ENCODE measurements at places on chromosomes 2 and 18.

GRCh38 chr18:48806551-48807261, 144.1 kb downstream of the SMAD7 start:
- DNase-seq = no peak

- no peak for DNase-seq
Measured at GRCh38 chr2:144459937-144460336, 60.0 kb downstream of the ZEB2 start.

DNA sequence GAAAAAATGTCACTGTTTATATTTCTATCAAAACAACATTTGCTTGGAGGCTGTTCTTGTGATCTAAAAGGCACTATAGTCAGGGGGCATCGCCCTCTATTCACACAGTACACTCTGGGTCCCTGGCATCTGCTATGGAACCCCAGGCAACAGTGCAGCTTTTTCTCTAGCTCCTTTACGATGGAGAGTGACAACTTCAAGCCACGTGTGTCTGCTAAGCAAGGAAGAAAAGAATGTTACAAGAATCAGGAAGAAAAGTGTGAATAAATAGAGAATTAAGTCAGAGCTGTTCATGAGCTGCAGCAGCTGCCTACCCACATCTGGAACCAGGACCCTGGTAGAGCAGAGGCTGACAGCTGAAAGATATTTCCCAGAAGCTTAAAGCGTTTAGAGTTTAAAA, 11.2 kb downstream of the RND3 start:
- DNase-seq = no peak

DNA sequence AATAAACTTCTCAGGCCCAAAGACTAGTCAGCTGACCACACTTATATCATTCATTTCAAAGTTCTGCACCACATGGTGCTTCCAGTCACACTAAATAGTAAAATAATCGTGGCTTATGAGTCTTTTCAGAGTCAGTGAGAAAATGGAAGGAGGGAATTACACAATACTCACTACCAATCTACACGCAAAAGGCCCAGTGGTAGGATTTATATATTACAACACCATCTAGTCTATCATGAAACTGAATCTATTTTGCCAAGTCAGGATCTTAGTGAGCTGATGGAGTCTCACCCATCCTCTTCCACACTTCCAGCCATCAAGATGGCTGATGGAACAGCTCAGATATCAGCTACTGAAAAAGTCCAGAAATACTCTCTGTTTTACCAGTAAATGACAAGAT, 21.9 kb downstream of the INO80D start:
- DNase-seq = no peak

DNA sequence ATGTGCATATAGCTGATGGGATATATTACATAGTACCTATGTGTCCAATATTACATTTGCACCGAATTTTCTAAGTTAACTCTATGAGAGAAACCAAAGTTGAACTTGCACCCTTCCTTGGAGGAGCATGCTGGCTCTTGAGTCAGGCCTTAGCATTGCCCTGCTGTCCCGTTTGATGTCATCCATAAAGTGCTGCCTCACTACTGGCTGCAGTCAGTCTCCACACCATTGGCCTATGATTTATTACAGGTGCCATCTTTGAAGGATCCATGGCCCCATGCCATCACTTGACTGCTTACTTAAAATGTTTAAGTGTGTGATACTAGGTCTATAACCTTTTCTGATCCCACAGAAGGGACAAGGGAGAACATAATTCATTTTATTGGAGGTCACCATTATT, 249.3 kb upstream of the RBBP8 start:
- no peak for DNase-seq

DNA sequence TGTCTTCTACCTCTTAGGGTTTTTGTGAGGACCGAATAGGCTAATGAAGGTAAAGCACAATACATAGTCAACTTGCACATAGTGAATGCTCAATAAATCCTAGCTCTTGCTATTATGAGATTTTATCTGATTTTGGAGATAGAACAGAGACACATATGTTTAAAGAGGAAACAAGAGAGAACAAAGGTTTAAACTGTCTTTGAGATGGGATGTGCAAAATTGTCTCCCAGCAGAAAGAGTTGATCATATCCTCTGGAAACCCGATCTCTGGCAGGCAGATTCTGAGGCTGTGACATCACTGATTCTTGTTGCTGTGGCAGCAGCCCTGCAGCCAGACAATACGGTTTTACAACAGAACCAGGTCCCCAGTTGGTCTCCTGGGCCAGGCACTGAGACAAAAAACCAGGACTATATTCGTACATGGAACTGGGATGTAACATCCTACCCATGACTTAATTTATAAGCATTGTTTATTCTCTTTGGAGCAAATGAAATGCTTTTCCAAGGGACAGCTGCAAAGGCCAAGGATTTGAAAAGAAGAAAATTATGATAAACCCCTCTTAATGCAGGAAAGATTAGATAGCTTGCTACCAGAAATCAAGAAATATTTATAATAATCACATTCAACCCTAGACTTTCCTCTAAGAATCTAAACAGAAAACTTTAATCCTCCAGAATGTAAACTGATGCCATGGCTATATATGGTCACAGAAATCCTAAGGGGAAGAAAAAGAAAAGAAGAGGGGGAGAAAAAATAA, 80.2 kb downstream of the SLC8A1 start:
- DNase-seq = no peak

DNA sequence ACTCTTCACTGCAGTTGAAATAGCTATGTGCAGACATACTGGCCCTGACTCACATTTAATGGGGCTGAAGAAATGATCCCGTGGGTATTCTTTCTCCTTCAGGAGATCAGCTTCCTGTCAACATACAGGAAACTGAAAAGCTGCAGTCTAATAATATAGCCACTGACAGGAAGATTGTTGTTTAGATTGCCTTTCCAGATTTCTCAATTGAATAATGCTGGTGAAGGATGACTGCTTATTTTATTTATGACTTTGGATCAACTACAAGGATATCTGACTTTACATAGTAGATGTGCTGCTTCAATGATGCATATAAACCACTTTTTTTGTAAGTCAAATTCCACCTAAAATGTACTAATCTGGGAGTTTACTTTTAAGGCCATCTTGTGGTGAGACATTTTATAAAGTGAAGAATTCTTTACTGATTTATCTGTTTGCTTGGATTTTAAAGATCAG, 93.4 kb upstream of the MAP4K3 start:
- DNase-seq = no peak

- no peak for DNase-seq
Measured at GRCh38 chr2:135532581-135532980, 1.3 kb downstream of the R3HDM1 start.

- DNase-seq = no peak
Measured at GRCh38 chr2:156435396-156435717, 822 bp upstream of the GPD2 start.

DNA sequence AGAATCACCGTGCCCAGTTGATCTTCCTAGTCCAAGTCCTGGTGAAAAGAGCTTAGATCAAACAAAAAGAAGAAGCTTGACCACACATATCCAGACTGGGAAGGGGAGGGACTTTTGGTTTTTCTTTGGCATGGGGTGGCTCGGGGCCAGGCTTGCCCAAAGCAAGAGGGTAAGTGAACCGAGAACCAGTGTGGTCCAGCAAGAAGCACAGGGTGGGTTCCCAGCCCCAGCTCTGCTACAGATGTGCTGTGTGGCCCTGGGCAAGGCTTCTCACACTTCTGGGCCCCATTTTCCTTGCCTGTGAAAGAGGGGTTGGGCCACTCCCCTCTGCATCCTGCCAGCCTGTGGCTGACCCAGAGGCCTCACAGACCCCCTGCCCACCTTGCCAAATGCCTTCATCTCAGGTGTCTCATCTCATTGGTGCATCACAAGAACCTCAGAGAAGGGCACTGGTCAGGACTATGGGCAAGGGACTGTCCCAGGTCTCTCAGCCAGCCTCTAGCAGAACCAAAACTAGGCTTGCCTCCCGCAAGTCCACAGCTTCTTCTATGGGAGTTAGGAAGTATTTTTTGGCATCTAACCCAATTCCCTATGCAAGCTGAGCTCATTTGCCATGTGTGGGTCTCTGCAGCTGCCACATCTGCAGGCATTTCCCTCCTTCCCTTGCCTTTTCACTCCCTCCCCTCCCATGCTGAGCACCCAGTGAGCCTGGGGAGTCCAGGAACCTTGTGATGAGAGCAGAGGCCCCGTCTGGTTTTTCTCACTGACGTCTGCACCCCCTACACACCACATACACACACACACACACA, 6.9 kb downstream of the ATP6V1B1 start:
- DNase-seq = no peak

GRCh38 chr2:120424274-120424796, 78.4 kb downstream of the INHBB start:
- DNase-seq = no peak

DNA sequence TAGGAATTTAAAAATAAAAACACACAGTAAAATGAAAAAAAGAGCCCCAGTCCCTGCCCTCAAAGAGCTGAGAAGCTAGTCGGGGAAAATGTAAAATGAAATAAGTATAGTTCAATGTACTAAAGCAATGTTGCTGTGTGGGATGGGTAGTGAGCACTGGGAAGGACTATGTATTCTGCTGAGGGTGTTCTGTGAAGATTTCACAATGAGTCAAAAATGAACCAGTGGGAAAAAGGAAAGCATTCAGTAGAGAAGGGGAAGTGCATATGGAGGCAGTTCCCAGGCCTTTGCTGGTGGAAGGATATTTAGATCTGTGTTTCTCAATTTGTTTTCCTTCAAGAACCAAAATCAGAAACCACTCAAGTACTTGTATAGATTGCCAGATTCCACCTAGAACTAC, 1094.7 kb upstream of the KLHL29 start:
- DNase-seq = no peak

DNA sequence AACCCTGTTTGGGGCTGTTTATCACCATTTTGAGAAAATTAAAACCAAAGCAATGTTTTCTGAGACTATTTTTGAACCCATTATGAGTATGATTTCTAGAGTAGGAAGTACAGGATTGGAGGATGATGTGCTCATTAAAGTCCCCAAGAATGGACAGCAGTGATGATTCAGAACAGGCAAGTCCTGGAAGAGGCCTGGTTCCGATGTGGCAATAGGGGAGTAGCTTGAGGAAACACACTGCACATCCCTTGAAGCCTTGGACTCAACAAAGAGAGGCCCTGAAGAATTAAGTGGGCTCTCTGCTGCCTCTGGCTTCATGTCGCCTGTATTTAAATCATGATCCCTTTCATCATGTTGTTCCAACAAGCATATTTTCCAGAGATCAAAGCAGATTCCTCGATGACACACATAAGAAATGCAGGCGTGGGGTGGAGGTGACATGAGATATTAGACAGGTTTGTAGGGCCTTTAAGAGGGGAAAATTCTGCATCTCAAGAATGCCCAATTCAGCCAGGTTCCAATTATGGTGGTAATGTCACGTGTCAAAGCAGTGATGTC, 242.2 kb downstream of the FHOD3 start:
- no peak for DNase-seq

DNA sequence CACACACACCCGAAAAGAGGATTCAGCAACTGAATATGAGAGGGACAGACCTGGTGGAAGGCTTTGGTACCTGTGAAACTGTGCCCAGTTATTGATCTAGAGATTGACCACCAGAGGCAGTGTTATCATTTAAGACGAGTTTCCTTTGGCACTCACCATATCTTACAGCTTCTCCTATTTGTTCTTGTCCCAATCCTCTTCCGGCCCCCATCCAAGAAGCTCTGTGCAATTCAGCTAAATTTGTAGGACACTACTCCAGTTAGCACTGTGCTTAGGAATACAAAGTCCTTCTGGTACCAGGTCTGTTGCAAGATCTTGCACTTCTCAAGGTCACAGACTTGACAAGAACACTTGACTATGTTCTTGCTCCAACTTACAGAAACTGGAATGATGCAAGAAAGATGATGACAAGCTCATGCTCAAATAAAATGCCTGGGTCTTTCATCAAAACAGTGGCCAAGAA, 177.7 kb downstream of the TMEM247 start:
- DNase-seq = no peak

- DNase-seq = no peak
Measured at GRCh38 chr2:24399434-24400206, 39.3 kb upstream of the ITSN2 start.

- no peak for DNase-seq
Measured at GRCh38 chr2:238379096-238379810, 47.5 kb upstream of the ASB1 start.

DNA sequence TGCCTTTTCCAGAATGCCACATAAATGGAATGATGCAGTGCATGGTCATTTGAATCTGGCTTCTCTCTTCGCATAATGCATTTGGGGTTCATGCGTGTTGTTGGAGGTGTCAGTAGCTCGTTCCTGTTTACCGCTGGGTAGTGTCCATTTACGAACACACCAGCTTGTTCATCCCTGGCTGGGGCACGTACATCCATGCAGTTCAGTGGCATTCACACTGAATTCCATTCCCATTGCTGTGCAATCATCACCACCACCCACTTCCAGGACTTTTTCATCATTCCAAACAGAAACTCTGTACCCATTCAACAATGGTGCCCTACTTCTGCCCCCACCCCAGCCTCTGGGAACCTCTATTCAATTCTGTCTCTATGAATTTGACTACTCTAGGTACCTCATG, 14.7 kb upstream of the CIDEA start:
- DNase-seq = no peak

DNA sequence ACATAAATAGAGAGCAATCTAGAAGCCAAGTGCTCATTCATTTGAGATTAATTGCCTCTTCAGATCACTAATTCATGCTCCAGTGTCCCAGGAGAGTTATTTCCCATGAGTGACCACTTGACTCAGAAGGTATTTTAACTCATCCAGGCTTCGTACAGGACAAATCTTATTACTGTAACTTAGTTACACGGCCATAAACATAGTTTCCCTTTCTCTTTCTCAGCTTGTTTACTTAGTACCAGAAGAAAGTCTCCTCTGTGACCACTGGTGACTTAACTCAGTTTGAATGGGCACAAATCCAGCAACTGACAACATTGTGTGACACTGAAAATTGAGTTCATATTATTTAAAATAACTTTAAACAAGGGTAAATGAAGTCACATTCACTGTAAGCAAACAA, 25.3 kb downstream of the MMADHC start:
- DNase-seq = no peak

- DNase-seq = no peak
Measured at GRCh38 chr2:216770717-216771116, 75.4 kb upstream of the IGFBP5 start.

DNA sequence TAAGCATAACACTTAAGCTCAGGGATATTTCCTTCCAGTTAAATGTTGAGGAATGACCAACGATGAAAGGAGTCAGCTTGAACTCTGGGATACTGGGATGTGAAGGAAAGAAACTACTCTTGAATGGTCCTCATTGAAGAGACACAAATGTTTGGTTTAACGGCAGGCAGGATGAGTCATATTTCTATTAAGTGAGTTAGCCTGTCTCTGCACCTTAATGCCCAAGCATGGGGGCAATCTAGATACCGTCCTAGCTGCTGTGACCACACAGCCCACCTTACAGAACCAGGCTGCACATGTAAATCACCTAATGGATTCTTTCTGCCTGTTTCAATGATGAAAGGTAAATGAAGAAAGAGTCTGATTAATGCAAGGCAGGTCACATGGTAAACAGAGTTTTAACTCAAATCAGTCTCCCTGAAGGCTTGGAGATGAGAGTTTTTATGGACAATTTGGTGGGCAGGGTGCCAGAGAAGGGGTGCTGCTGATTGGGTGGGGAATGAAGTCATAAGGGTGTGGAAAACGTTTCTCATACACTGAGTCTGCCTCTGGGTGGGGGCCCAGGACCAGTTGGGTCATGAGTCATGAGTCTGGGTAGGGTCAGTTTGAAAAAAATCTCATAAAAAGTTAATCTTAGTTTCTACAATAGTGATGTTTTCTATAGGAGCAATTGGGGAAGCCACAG, 144.6 kb upstream of the MMADHC start:
- DNase-seq = no peak
